ENCODE measurements at places on chromosomes 2 and 18.

- no peak for DNase-seq
Measured at GRCh38 chr18:35132021-35132902, 91.0 kb downstream of the MAPRE2 start.

DNA sequence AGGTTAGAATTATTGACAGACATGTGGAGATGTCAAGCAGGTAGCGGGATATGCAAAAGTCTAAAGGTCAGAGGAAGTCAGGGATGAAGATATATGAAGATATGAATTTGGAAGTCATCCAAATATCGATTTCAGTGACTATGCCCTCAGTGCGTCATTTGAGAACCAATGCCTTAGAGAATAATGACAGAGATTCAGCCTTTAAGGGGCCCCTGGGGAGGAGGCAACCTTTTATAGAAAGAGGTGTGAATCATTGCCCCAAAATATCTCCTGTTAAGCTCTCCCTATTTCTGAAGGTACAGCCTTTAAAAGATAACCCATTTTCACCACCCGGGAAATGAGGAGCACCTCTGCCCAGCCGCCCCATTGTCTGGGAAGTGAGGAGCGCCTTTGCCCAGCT lies 223.4 kb downstream of the NCKAP5 start:
- DNase-seq, result no peak

DNA sequence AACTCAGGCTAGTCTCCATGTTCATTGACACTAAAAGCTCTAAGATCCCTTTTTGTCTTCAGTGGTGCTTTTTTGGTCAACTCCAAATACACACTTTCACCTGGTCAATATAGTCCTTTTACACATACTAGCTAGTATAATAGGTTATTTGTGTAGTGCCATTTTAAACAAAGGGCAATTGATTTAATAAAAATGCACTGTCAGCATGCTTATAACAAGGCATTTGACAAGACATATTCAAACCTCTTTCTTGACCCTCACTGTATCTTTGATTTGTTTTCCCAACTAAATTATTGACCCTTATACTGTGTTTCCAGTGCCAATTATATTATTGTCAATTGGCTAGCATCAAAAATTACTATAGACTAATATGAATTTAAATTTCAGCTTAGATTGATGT lies 1117.6 kb upstream of the DDX18 start:
- no peak for DNase-seq

- no peak for DNase-seq
Measured at GRCh38 chr2:160812830-160813505, 319.4 kb upstream of the RBMS1 start.

- no peak for DNase-seq
Measured at GRCh38 chr2:101698014-101698843, 722 bp downstream of the MAP4K4 start.

DNA sequence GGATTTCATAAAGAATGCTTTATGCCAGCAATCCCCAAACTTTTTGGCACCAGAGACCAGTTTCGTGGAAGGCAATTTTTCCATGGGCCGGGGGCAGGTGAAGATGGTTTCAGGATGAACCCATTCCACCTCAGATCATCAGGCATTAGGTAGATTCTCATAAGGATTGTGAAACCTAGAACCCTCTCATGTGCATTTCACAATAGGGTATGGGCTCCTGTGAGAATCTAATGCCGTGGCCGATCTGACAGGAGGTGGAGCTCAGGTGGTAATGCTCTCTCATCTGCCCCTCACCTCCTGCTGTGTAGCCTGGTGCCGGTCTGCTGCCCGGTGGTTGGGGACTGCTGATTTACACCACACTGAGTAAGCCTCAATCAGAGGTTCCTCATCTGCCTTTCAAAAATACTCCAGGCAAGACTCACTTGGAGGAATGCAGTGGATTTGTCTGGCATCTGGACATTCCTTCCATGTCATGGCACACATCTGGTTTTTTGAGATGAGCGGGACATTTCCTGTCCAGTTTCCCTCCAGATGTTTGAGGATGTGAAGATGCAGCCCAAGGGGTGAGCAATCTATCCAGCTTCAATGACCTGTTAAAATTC lies 185.8 kb downstream of the VAPA start:
- no peak for DNase-seq

GRCh38 chr2:37713258-37713700 lies 41.8 kb upstream of the CDC42EP3 start:
- no peak for DNase-seq

GRCh38 chr2:143193121-143193520 lies 63.9 kb downstream of the ARHGAP15 start:
- DNase-seq, result no peak

DNA sequence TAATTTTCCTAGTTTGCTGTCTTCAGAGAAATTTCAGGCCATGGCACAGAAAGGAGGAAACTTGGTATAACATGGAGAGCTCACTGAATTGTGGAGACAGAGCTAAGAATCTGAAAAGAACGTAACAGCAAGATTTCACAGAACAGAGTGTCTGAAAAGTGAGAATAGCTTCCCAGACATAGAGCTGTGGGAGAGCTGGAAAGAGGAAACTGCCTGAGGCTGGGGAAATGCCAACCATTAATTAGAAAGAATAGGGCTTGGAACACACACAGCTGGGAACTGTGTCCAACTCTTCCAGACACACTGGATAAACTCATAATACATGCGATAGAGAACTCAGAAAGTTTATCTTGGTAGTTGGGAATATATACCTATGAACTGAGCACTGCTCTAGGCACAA lies 51.6 kb upstream of the KYNU start:
- DNase-seq, result no peak

DNA sequence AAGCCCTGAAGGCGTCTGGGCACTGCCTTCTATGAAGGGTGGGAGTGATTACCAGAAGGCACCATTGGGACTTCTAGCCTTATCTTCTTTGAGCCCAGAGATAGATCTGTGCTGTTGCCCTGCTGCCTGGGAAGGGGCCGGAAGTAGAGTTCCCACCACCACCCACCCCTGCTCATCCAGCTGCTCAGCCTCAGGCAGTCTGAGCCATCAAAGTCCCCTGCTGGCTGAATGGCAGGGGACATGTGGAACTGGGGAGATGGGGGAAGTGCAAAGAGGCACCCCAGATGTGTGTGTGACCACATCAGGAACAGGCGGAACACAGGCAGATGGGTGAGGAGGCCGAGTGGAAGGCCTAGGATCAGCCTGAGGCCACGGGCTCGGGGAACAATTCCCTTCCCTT lies 3.3 kb upstream of the WNT10A start:
- no peak for DNase-seq

GRCh38 chr2:196836440-196836839 lies 27.3 kb upstream of the C2orf66 start:
- DNase-seq, result no peak

- DNase-seq, result no peak
Measured at GRCh38 chr2:205706769-205707381, 24.6 kb downstream of the NRP2 start.

- DNase-seq, result peak; percentile 57
Measured at GRCh38 chr2:62999905-63000304, 50.7 kb upstream of the OTX1 start.

DNA sequence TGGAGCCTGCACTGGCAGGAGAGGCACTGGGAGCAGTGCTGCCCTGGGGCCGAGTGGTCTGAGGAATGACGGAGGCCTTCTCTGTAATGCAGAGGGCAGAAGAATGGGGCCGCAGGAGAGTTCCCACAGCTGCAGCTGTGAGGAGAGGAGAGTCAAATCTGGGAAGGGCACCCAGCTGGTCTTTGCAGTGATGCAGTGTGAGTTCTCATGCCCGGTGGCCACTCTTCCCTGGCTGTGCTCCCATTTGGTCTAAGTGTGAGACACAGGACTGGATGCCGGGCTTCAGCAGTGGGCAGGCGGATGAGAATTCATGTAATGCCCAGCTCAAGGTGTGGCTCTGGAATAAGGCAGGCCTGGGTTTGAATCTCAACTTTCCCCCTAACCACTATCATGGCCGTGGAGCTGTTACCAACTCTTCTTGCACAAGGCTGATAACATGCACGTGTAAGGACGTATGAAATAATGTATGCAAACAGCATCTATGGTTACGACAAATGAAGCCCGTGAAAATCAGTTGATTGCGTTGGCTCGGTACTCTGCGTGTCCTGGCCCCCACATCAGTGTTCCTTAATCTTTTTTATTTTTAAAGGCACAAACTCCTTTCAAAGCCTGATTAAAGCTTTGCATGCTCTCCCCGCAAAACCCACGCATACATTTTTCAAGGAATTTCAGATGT lies 71.6 kb downstream of the ACKR3 start:
- no peak for DNase-seq

GRCh38 chr2:23452853-23453420 lies 68.0 kb downstream of the KLHL29 start:
- no peak for DNase-seq

DNA sequence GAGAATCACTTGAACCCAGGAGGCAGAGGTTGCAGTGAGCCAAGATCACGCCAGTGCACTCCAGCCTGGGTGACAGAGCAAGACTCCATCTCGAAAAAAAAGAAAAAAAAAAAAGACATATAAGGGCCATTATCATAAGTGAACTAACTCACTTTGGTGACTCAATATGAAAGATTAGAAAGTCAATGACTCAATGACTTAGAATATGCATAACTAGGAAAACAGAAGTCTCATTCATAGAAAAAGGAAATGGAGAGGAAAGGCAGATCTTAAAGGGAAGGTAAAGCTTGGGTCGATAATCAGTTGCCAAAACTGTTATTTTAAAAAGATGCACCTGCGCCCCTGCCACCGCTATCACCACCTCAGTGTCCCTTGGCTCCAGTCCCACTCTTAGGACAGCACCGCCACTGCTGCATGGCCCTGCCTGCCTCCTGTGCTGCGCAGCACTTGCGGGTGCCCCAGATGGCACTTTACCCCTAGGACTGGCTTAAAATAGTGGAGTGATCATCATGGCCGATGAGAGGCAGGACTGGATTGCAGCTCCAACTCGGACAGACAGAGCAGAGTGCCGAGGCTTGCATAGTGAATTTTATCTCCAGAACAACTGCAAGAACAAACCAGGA lies 54.7 kb downstream of the INO80D start:
- peak; percentile 2 for DNase-seq

DNA sequence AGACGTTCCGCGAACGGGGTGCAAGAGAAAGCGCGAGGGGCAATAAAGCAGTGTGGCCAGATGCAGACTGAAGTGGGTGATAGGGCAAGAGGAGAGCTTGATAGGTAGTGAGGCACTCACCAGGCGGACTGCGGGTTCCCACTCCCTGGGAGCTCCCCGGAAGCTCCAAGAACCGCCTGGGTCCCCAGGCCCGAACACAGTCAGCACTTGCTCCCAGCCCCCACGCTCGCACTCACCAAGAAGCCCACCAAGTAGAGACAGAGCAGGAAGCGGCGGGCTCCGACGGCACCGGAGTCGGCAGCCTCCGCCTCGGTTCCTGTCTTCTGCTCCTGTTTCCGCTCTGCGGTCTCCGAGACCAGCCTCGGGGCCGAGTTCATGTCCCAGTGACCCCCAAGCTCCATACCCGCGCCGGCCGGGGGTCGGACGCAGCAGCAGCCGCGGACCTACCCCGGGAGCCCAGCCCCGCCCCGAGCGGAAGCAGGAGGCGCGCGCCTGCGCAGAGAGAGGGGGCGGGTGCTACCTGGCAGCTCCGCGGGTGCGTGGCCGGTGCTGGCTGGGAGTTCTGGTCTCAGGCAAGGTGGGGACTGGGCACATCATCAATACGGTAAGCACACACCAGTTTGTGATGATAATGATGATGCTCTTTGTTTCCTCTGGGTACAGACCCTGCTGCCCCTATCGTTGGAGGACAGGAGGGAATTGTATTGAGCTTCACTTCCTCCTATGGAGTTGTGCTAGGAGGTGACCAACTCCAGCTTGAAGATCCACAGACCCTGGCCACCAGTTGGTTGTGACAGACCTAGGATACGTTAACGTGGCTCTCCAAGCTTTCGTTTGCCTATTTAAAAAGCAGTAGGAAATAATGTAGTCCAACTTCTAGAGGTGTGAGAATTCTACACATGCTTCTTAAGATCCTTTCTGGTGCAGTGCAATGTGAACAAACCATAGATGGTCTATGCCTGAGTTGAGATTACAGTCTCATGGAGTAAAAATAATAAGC lies 25.1 kb upstream of the TMEM182 start:
- DNase-seq, result no peak

GRCh38 chr18:65398347-65399075 lies 352.3 kb upstream of the CDH7 start:
- no peak for DNase-seq

DNA sequence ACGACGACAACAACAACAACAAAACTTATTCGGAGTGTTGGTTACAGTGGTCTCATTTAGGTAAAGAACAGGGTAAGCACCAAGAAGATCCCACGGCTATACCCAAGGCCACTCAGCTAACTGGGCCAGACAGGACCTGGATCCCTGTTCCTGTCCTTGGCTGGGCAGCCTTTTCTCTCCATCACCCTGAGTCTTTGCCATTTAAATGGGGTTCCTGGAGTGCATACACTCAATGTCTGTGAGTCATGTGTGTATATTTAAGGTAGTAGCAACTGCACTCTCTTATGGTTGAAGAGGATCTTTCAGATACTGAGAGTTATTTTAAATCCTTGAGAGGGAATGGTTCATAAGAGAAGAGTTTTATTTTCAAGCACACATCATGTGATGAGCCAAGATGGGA lies 35.3 kb downstream of the ADCYAP1 start:
- DNase-seq, result no peak

DNA sequence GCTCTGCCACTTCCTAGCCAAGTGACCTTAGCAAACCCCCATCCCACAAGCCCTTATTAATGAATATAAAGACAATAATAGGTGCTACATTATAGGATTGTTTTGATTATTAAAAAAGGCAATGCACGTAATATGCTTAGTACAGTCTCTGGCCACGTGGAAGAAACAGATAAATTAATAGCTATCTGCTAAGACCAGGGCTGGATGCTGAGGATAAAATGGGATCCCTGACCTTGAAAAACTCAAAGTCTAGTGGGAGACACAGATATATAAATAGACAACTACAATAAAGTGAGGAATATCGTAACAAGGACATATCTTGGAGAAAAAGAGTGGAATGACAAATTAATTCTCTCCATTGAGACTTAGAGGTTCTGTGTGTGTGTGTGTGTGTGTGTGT lies 29.9 kb upstream of the PARD3B start:
- no peak for DNase-seq

DNA sequence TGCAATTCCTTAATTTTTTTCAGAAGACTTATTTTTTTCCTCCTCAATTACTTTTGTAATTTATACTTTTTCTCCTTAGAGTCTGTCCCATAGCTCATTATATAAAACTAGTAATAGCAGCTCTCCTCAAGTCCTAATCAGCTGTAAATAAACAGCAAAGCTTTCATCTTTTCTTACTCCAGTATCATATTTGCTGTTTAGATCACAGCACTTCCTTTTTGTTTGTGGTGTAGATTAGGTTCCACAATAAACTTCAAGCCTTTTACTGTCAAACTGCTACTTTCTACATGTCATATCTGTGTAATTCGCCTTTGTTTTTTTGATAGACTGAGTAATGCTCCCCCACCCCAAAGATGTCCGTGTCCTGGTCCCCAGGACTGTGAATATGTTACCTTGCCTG lies 25.5 kb downstream of the GCG start:
- DNase-seq, result no peak
